Memory B cell (primary cell): ENCODE measurements at places on chromosomes 4 and X.

DNA sequence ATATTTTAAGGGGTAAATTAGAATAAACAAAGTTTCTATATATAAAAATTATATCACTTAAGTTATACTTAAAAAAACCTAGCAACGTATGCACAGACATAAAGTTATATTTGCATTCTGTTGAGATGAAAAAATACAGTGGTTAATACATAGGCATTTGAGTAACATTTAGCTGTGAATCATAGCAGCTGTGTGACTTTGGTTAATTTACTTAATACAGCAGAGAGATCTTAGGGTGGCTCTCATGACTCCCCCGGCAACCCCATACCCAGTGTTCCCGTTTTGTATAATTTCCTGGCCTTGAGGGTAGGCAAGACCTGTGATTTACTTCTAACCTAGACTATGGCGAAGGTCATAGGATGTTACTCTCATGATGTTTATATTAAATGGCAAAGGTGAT is 504.8 kb downstream of the INPP4B start:
- no peak overlapping the region for H3K4me3 ChIP-seq
- H3K4me1 ChIP-seq, result no peaks in the 10 kb centered on the region
- no peak overlapping the region for H3K27ac ChIP-seq
- H3K27me3 ChIP-seq, result no peaks in the 10 kb centered on the region

GRCh38 chrX:10617999-10618351 is 2.4 kb downstream of the MID1 start:
- DNase-seq, result no peak
- no peak overlapping the region for H3K4me3 ChIP-seq
- peaks cover 12% of the 10 kb centered on the region for H3K27me3 ChIP-seq
- no peak overlapping the region for H3K27ac ChIP-seq
- no peaks in the 10 kb centered on the region for H3K36me3 ChIP-seq

DNA sequence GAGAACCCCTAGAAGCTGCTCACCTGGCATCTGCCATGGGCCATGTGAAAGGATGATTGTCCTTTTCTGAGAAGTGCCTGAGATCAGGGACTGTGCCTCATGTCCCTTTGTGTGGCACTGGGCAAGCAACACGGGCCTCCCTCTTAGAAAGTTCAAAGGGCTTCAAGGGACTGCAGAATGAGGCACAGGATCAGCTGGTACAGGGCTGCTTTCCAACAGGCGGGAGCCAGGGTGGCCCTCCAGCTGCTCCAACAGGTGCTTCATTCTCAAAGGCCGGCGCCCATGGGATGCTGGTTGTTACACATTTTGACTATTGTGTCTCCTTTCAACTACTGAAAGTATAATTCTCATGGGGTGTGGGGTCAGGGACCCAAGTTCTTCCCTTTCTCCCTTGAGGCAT is 114.7 kb downstream of the ENPP6 start:
- H3K27me3 ChIP-seq, result peaks cover 18% of the 10 kb centered on the region
- H3K27ac ChIP-seq, result no peak overlapping the region
- no peaks in the 10 kb centered on the region for H3K36me3 ChIP-seq

DNA sequence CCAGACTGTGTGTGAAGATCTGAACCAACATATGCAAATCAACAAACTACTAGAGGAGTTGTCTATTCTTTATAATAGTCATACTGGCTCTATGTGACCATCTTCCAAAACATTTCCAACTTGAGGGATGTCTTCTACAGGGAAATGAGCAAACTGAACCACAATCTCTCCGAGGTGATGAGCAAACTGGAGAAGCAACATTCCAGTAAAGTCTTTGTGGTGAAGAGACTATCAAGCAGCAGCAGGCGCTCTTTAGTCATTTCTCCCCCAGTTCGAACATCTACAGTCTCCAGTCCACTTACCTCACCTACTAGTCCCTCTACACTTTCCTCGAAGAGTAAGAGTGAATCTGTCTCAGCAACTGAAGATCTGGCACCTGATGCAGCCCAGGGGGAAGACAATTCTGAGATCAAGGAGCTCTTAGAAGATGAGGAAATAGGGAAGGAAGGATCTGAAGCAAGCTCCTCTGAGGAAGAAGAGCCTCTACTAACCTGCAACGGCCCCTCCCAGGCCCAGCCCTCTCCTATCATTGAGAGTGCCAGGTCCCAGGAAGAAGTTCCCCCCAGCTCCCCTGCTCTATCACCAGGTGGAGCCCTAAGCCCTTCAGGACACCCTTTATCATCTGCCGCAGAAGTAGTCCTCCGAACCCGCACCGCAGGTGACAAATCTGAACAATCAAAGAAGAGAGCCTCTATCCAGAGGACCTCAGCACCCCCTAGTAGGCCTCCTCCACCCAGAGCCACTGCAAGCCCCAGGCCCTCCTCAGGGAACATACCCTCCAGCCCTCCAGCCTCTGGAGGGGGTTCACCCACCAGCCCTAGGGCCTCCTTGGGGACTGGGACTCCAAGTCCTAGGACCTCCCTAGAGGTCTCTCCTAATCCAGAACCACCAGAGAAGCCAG is 98.1 kb downstream of the HNRNPD start:
- peaks cover 26% of the 10 kb centered on the region for H3K4me1 ChIP-seq

DNA sequence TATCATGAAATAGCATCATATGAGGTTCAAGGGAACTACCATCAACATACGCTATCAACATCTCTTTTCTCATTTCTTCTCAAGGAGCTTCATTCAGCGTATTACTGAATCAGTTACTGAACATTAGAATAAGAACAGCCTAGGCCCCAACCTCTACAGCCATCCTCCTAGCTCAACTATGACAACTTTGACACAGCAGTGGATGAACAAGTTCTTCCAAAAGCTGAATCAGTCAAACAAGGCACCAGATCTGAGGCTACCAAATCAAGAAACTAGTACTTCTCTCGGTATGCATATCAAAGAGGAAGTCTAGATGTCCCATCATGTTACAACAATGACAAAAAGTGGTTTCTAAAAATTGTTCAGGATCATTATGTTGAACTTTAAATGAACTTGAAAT is 57.4 kb downstream of the GATB start:
- peaks cover 64% of the 10 kb centered on the region for H3K36me3 ChIP-seq
- no peak overlapping the region for H3K4me3 ChIP-seq
- H3K27me3 ChIP-seq, result no peaks in the 10 kb centered on the region
- H3K27ac ChIP-seq, result no peak overlapping the region
- no peaks in the 10 kb centered on the region for H3K4me1 ChIP-seq
- DNase-seq, result no peak

- H3K4me3 ChIP-seq, result no peak overlapping the region
- H3K36me3 ChIP-seq, result no peaks in the 10 kb centered on the region
- H3K4me1 ChIP-seq, result no peaks in the 10 kb centered on the region
- no peak for DNase-seq
- no peaks in the 10 kb centered on the region for H3K27me3 ChIP-seq
These were observed 15.6 kb upstream of the UGT2A1 start for GRCh38 chr4:69668680-69669079.
